ENCODE measurements at places on chromosomes 2 and 18.

GRCh38 chr2:111986116-111986900 lies 68.8 kb upstream of the TMEM87B start:
- DNase-seq: no peak

- DNase-seq: no peak
Measured at GRCh38 chr2:167905668-167906067, 341.7 kb downstream of the STK39 start.

DNA sequence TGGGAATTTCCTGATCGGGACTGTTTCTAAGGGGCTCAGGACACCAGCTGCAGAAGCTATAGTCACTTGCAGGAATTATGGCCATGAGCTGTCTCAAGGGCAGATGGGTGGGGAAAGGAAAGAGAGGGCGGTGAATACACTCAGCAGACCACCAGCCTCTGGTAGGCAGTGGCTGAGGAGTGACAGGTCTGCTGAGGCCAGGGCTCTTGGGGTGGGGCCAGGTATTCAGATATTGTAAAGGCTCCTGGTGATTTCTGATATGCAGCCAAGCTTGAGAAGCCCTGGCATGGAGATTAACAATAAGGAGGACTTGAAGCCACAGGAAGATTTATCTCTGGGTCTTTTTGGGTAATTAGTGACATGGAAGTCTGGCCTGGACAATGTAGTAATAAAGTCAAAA lies 145.3 kb upstream of the AQP4 start:
- DNase-seq: no peak

DNA sequence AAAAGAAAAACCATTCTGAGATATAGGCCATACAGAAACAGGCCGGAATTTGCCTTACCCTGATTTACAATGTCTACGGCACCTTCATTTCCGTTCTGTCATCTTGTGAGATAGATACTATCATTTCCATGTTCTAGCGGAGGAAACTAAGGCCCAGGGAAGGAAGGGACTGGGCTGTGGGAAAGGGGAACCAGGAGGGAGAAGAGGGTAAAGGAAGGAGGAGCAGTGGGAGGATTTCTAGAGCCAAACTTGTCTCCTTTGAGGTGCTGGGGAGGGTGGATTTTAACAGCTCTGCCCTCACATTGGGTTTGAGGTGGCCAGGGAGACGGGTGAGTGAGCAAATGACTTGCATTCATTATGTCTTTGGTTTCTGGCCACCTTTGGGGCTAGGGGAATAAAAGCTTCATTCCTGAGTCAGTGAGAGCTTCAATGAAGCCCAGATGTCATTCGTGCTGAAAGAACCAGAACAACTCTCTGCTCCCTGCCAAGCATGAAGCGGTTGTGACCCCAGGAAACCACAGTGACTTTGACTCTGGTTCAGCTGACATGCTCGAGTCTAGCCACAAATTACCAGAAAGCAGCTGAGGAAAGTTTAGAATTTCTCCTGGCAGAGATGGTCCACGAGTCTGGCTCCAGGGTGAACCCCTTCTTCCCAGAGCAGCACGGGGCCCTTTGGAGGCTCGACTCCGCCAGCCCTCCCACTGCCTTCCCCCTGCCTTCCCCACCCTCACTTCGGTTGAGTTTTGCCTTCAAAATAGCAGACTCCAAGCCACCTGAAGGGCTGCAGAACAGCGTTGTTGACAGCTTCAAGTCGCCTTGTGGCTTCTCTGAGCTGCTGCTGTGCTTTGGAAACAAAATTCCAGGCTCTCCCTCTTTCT lies 3.8 kb downstream of the ACTG2 start:
- DNase-seq: no peak

DNA sequence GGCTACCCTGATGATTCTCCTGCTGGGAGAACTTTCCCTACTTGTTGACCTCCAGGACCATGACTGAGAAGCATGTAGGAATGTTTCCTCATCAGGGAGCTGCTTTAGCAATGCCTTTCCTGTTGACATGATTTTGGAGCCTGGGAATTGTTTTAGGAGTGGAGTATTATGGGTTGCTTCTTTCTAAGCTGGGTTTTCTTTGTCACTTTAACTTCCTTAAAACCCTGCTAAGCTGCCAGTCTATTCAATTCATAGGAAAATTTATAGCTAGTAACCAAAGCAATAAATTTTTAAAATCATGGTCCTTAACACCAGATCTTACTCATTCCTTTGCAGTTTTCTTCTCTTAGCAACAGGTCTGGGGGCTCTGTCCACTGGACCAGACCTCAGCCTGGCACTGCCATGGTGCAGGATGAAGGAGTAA lies 125.6 kb upstream of the TACR1 start:
- no peak for DNase-seq

DNA sequence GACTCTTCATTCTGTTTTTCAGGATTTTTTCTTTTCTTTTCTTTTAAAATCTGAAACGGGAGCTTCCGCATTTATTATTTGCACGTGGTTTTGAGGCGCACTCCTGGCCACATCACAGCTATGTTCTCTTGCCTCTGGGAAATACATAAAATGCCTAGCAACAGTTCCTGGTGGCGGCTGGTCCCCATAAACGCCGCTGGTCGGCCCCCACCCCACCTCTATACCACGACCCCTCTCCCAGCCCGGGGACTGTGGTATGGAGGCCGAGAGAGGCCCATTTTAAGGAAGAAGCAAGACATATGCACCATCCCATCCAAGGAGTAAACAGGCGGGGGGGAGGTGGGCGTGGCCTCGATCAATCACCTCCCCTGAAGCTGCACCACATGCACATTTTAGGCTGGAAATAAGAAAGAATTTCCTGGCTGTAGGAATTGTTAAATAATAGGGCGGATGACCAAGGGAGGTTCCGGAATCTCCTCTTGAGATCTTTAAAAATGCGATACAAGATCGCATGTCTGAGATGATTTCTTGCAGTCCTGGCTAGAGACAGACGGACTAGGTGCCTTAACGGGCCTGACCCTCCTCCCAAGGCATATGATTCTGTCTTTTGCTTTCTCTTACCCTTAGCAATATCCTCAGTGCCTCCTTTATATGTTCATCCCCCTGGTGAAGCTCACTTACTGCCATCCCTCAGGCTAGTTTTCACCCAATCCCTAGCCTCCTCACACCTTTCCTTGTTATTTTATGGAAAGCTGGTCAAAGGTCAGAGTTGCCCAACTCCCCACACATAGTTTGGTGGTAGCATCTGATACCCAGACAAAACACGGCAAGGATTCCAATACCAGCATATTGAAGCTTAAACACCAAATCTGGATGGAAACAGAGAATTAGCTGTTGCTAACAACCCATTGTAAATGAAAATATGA lies 82.4 kb downstream of the BCL2 start:
- peak; percentile 18 for DNase-seq

DNA sequence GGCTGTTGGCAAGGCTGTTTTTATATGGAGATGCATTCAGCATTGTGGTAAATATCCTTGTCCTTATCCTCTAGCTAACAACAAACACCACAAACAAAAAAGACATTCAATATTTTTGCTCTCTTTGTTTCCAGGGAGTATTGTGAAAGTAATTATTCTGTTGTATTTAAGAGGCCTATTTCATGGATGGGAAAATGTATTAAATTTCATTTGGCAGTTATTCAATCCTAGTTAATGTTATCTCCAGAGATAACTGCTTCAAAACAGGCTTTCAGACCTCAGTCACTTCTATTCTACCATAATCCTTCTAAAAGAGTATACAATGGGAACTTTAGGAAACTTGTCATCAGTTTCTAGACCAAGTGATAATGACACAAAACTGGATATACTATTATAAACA lies 280.5 kb upstream of the CCDC68 start:
- DNase-seq: no peak
